ENCODE measurements at places on chromosomes 5 and 9.

- DNase-seq, result no peak
These were observed 211.1 kb downstream of the DTWD2 start for GRCh38 chr5:118777189-118777736.

- no peak for DNase-seq
These were observed 21.6 kb upstream of the ANGPTL2 start for GRCh38 chr9:127143920-127144465.

GRCh38 chr5:164375051-164375450 lies 869.6 kb downstream of the MAT2B start:
- no peak for DNase-seq

- DNase-seq, result no peak
These were observed 12.5 kb upstream of the RAD23B start for GRCh38 chr9:107270580-107270979.

GRCh38 chr5:76475936-76476335 lies 72.9 kb downstream of the IQGAP2 start:
- no peak for DNase-seq

GRCh38 chr5:112186401-112186990 lies 232.6 kb downstream of the EPB41L4A start:
- no peak for DNase-seq

DNA sequence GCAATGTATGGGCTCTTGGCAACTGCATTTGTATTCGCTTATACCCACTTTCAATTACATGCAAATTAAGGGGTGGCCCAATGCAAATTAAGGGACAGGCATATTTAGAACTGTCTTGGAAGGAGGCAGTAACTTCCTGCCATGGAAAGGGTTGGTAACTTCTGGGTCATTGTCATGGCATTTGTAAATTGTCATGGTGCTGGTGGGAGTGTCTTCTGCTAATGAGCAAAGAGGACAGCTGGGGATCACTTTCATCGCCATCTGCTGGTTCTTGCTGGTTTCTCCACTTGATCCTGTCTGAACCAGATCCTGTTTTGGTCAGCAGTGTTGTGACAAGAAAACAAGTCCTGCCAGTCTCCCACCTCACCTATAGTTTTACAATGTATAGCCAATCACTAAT lies 23.3 kb upstream of the UGT3A2 start:
- peak; percentile 36 for DNase-seq

- DNase-seq, result no peak
These were observed 98.7 kb upstream of the MPDZ start for GRCh38 chr9:13378154-13378553.

GRCh38 chr5:81895307-81895706 lies 76.5 kb upstream of the ATG10 start:
- DNase-seq, result no peak

GRCh38 chr5:112532654-112533360 lies 113.7 kb upstream of the EPB41L4A start:
- DNase-seq, result no peak

DNA sequence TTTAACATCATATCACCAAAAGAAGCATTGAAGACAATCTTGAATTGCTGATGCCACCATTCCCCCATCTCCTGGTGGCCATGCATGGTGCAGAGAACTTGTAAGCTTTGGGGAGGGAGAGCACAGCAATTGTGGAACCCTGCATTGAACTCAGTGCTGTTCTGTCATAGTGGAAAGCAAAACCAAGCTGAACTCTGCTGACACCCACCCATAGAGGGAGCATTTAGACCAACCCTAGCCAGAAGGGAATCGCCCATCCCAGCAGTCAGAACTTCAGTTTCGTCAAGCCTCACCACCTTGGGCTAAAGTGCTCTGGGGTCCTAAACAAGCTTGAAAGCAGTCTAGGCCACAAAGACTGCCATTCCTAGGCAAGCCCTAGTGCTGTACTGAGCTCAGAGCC lies 37.4 kb upstream of the RUSC2 start:
- no peak for DNase-seq

GRCh38 chr5:179912951-179913350 lies 5.3 kb upstream of the TBC1D9B start:
- no peak for DNase-seq

DNA sequence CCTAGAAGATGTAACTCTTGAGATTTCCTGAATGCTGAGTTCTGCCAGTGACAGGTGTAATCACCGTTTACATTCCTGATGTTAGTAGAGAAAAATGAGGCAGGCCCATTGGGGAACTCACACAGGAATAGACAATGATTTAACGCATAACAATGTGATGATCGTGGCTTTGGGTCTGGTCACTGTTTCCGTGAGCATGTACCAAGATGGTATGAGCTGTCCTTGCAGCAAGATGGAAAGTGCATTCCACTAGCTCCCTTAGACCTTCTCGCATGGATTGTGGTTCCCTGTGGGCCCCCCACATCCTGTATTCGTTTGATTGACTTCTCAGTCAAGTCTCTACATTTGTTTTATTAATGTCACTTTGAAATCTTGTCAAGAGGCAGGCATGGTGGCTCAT lies 124.0 kb upstream of the DAP start:
- no peak for DNase-seq

GRCh38 chr9:121684381-121685145 lies 33.1 kb downstream of the DAB2IP start:
- no peak for DNase-seq

DNA sequence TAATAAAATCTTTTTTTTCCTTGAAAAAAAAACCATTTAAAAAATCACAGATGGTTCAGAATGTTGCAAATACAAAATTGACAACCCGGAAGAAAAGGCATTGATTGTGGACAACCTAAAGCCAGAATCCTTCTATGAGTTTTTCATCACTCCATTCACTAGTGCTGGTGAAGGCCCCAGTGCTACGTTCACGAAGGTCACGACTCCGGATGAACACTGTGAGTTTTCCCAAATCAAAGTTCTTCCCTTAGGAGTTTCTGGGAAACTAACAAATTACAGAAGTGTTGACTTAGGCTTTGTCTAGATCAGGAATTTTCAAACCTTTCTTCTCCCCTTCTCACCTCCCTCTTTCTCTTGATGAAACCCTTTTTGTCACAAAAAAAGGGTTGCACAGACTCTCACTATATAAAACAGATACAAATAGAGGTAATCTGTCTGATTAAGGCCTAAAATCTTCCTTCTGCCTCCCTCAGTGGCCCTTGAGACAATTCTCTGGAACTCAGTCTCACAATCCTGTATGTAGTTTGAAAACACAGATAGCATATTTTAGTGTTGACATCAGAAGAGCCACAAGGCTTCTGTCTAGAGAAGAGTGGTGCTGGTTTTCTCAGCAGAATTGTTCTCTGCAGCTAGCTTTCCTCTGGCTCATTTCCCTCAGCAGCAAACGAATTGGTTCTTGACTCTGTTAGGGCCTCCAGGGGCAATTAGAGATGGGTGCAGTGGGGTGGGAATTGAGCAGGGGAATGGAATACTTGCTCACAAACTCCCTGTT lies 79.5 kb downstream of the OSMR start:
- DNase-seq, result no peak

DNA sequence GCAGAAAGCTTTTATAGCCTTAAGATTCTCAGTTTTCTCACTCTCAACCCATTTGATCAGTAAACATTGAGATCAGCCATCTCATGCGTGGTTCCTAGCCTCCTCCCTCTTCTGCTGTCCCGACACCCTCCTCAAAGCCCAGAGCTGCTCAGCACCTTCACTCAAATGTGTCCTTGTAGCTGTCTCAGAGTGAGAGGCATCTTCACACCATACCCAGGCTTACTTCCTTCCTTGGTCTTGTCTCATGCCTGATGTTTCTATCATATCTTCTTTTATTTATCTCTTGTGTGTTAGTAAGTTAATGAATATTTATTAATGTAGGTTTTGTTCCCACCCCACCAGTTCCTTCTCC lies 72.4 kb upstream of the SNX2 start:
- DNase-seq, result no peak

- DNase-seq, result no peak
These were observed 14.1 kb upstream of the ERBIN start for GRCh38 chr5:65912311-65912710.

DNA sequence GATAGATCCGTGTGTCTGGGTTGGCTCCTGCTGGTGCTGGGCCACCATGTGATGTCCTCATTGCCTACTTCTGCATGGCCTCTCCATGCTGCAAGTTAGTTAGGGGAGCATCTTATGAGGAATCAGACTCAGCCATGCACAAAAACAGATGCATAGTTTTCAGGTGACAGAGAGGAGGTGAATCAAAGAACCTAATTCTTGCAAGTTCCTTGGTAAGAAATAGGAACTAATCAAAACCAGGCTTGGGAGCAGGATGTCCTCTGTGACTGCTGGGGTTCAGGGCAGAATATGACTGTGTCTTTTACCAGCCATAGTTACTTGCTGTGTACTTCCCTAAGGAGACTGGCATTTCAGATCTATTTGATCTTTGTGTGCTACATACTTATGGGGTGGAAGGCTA lies 61.6 kb downstream of the C9orf152 start:
- DNase-seq, result no peak

All from NCI-H748 treated with DMSO at 0.1 percent for 48 hours (cell line).